NT2/D1 (cell line): ENCODE measurements at places on chromosomes 1 and 21.

DNA sequence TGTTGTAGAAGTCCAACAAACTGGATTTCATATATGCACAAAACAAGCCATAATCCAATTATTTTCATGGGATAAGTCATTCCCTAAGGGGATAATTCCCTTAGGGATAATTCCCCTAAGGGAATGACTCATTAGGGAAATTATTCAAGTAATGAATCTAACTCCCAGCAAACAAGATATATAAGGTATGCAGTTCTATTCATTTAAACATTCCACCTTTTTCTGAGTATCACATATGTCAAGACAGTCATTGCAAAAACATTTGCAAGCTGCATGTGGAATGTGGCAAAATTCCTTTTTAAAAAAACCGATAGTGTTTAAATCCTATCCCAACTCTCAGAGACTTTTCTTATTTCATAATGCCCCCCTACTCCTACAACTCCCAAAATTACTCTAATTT is 131.2 kb downstream of the AKT3 start:
- no peak for DNase-seq

GRCh38 chr1:71593523-71593922 is 512.7 kb upstream of the ZRANB2 start:
- DNase-seq, result no peak

- peak; percentile 87 for DNase-seq
These were observed 144.6 kb upstream of the TNR start for GRCh38 chr1:175887981-175888428.

DNA sequence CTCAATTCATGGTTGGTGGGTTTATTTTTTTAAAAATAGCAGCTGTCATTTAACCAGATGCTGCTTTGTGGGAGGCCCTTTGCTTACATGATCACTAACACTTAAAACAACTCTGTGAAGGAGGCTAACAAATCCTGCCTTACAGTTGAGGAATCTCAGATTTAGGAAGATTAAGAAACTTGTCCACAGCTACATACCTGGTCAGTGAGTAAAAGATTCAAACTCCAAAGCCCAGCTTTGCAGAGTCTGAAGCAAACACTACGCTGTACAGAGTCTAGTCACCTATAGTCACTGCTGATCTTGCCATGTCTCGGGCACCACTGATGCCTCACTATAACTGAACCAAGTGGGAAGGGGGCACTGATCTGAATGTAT is 535.4 kb downstream of the SMYD3 start:
- DNase-seq, result no peak

- no peak for DNase-seq
These were observed 30.0 kb downstream of the RABIF start for GRCh38 chr1:202858789-202859414.
